Brain microvascular endothelial cell (primary cell): ENCODE measurements at places on chromosomes 3 and 15.

GRCh38 chr3:66476852-66477381 is 23.9 kb downstream of the LRIG1 start:
- no peak for DNase-seq

DNA sequence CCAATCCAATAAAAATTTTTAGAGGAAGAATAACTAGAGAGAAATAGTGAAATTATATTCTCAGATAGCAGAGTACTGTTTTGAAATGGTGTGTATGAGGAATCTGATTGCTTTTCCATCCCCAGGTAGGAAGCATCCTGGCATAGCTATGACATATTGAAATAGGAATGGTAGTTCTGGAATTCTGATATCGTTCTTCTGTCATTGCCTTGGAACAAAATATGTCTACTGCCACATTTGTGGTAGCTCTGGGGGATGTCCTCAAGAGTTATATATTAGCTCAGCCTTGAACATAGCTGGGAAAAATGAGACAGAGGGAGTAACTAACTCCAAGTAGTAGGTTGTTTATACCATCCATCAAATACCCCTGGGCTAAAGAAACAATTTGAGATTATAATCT is 950.7 kb downstream of the MCTP2 start:
- DNase-seq, result no peak

DNA sequence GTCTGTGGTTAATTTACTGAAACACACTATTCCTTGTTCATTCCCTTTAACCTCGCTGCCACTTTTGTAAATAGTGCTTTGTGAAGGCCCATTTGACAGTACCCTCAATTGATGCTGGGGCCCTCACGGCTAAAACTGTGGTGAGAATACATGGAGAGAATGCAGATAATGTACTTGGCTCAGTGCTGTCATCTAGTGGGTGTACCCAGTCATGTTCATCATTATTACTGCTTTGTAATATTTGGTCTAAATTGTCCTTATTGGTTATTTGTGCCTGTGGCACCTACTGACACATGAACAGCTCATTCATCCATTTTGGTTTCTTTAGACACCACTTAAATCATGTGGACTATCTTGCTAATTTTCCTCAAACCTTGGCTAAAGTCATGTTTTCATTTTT is 543.6 kb downstream of the EDEM1 start:
- no peak for DNase-seq

DNA sequence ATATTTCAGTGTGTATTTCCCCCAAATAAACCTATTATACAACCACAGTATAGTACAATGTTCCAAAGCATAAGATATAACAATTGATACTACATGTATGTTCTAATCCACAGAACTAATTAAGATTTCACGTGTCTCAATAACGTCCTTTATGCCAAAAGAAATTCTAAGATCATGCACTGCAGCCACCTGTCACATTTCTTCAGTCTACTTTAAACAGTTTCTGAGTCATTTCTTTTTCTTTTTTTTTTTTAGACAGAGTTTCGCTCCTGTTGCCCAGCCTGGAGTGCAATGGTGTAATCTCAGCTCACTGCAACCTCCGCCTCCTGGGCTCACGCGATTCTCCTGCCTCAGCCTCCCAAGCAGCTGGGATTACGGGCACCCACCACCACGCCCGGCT is 190.2 kb downstream of the STAG1 start:
- DNase-seq, result no peak

- no peak for DNase-seq
These were observed 82.7 kb downstream of the MYRIP start for GRCh38 chr3:39892068-39892467.

GRCh38 chr3:4751502-4752101 is 227.6 kb upstream of the BHLHE40 start:
- peak; percentile 63 for DNase-seq

DNA sequence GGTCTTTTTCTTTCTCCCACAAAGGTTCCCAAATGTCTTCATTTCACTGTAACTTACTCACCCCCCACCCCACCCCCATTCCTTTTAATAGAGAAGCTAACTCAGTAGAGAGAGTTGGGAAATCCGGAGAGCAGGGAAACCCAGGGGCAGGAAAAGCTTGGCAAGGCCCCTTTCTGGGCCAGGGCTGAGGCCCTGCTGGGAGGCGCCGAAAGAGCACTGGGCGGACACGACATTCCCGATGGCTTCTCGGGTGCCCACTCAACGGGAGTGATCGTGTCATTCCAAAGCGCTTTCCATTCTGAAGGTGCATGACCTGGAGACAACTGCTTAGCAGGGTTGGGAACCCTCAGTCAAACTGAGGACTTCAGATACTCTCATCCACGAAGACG is 1.6 kb upstream of the DALRD3 start:
- no peak for DNase-seq

GRCh38 chr3:62602987-62603386 is 229.6 kb upstream of the FEZF2 start:
- no peak for DNase-seq

DNA sequence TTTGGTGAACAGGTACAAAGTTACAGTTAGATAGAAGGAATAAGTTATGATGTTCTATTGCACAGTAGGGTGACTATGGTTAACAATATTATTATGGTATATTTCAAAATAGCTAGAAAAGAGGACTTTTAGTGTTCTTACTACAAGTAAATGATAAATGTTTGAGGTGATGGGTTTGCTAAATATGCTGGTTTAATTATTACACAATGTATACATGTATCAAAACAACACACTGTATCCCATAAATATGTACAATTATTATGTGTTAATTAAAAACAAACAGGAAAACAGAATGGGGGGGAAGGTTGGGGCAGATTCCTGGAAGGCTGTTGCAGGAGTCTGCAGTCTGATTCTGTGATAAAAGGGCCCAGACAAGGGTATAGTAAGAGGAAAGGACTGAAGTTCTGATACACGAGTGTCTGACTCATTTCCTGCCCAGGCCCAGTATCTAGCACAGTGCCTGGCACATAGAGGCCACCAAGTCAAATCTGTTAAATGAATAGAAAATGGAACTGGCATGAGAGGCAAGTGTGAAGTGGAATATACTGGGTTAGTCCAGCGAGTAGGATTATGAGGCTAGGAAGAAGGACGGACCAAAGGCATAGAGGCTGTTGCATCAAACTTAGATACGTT is 7.2 kb upstream of the ENTPD3 start:
- no peak for DNase-seq

- DNase-seq, result no peak
These were observed 22.0 kb downstream of the SLC9A9 start for GRCh38 chr3:143826296-143826695.

DNA sequence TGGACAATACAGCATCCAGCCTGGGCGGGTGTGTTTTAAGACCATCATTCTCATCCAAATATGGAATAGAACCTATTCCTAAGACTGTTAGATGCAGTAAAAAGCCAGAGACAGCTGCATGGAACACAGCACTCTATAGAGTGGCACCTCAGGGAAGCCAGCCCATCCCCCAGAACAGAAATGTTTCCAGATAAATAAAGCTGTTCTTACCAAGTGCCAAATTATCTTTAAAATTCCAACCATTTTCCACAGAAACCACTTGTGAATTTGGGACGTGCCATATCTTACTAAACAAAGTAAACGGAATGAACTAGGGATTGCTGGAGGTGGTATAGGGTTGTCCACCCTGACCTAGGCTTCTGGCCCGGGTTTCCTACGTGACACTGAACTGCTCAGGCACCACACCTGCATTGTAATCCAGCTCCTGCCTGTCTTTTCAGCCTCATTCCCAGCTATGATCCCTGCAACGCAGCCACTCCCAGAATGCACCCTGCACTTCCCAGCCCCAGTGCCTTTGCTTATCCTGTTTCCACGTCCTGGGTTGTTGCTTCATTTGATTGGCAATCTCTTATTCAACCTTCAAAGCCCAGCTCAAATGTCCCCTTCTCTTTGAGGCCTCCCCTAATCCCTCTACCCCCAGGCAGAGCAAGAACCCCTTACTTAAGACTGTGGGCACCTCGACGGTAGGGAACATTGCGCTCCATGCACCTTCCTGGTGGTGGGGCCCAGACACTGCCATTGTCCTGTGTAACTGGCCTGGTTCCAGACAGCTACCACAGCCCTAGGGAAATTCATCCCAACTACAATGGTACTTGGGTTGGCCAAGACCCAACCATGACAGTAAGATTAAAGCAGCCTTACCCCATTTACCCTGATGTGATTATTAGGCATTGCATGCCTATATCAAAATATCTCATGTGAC is 100.2 kb downstream of the IQSEC1 start:
- no peak for DNase-seq

- no peak for DNase-seq
These were observed 24.8 kb downstream of the UBE2Q2 start for GRCh38 chr15:75868019-75868418.

DNA sequence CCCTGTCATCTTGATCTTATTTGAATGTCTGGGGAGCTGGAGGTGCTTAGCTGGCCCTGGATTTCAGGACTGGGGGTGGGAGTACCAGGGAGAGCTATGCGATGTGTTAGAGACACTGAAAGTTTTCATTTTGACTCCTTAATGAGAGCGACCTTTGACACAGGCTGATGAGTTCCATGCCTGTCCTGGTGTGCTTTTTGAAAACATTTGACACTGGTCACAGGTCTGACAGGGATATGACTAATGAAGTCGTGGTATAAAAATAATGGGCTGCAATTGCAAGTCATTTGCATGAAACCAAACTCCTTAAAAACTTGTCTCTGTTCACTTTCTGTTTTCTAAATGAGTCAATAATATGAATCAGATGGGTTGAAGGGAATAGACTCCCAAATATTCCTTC is 81.9 kb downstream of the MECOM start:
- DNase-seq, result no peak

GRCh38 chr15:43648649-43649429 is at the start of gene CATSPER2:
TSS of gene CATSPER2 (minus strand) at chr15:43648844. CDS start at chr15:43648061, 783 bp downstream.
- no peak for DNase-seq

DNA sequence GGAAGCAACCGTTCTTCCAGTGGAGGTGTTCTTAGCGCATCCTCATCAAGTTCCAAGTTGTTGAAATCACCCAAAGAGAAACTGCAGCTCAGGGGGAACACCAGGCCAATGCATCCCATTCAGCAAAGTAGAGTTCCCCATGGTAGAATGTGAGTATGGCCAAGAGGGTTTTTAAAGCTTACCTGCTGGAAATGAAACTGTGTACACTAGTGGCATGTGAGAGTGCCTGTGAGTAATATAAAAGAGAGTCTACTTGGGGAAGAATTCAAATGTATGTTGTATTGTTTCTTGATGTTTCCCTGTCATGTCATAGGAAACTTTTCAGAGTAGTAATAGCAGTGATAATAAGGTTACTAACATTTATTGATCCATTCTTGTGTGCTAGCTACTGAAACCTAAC is 43.3 kb downstream of the PSMD6 start:
- DNase-seq, result no peak

DNA sequence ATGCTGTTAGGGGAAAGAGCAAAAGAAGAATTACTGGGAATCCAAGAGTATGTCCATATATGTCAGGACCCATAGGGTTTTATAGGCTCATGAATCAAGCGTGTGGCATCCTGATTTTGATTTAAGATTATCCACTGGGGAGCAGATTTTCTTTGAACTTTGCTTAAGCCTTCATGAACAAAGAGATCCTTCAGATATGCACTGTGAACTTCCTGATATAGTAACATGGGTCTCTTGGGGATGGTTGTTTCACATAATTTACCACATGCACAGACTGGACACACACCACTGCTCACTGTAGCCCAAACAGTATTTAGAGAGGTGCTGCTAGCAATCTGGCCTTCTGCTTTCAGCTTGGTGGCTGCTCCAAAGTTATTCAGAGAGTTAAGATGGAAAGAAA is 200.9 kb upstream of the ZPLD1 start:
- no peak for DNase-seq

GRCh38 chr15:67892559-67893377 is 52.9 kb upstream of the RNU6-1 start:
- DNase-seq, result no peak

GRCh38 chr3:51994530-51994929 is 1.2 kb downstream of the RPL29 start:
- DNase-seq, result no peak

GRCh38 chr3:29083676-29084075 is 197.2 kb upstream of the RBMS3 start:
- DNase-seq, result no peak

GRCh38 chr3:69888943-69889315 is 110.6 kb upstream of the SAMMSON start:
- DNase-seq, result no peak

GRCh38 chr15:43100971-43101370 is 4.9 kb downstream of the UBR1 start:
- DNase-seq, result no peak

DNA sequence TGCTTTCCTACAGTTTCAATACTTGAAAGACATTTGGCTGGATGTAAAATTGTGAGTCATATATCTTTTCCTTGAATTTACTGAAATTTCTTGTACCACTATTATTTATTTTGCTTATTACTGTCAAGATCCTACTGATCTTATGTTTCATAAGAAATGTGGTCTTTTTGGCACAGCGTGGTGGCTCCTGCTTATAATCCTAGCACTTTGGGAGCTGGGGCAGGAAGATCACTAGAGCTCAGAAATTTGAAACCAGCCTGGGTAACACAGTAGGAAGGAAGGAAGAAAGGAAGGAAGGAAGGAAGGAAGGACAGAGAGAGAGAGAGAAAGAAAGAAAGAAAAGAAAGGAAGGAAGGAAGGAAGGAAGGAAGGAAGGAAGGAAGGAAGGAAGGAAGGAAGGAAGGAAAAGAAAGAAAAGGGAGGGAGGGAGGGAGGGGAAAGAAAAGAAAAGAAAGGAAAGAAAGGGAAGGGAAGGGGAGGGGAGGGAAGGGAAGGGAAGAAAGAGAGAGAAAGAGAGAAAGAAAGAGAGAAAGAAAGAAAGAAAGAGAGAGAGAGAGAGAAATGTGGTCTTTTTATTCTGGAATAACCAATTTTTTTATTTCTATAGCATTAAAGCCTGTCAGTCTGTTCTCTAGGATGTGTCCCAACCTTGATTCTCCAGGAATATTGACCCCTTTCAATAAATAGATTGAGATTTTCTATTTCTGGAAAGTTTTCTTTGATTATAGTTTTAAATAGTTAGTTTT is 572.0 kb upstream of the TGFBR2 start:
- no peak for DNase-seq

GRCh38 chr3:120449251-120449650 is 1.5 kb downstream of the FSTL1 start:
- DNase-seq, result no peak

DNA sequence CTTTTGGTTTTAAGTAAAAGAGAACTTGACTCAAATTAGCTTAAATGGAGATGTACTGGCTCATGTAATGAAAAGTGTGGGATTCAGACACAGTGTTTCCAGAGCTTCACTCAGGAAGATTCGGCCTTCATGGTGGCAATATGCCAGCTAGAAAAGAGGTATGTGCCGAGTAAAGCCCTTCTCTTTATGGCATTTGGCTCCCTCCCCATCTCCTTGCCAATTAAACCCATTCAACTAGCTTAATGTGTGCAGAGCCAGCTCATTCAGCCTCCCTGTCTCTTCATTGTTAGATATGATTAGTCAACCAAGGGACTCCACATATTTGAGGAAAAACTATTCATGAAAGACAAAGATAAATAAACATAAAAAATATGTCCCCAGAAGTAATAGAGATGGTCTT is 15.0 kb upstream of the TRANK1 start:
- DNase-seq, result no peak

DNA sequence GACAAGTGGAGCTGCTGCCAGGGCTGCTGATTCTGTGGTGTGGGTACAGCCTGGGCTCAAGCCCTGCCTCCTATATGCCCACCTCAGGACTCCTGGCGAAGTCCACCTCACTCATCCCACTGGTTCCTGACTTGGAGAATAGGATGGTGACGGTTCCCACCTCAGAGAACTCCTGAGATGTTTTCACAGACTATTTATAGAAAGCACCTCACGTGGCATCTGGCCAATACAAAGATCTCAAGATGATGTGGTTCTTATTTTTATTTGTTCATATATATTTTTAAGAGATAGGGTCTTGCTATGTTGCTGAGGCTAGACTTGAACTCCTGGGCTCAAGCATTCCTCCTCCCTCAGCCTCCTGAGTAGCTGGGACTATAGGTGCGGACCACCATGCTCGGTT is 236.9 kb upstream of the BHLHE40 start:
- DNase-seq, result peak; percentile 45
